Cardiac fibroblast (primary cell): ENCODE measurements at places on chromosomes 12 and 14.
A peak's percentile ranks its signal among the peaks of the same experiment; 100 is the strongest.

GRCh38 chr12:92133795-92134637, 11.6 kb downstream of the BTG1 start:
- no peak for DNase-seq

DNA sequence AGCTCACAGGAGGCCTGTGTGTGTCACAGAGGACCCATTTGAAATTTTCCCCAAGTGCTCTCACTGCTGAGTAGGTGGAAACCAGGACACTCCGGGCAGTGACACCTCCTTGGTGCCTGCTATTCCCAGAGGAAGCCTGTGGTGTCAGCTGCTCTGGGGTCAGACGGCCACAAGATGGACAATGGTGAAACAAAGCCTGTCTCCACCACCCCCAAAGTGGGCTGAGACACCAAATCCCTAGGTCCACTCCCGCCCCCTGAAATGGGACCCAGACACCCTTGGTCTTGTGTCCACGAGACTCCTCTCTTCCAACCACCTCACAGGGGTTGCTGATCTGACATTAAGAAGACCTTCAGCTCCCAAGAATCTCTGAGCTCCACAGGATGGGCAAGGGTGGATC, 7.0 kb downstream of the KCNH3 start:
- DNase-seq: no peak

DNA sequence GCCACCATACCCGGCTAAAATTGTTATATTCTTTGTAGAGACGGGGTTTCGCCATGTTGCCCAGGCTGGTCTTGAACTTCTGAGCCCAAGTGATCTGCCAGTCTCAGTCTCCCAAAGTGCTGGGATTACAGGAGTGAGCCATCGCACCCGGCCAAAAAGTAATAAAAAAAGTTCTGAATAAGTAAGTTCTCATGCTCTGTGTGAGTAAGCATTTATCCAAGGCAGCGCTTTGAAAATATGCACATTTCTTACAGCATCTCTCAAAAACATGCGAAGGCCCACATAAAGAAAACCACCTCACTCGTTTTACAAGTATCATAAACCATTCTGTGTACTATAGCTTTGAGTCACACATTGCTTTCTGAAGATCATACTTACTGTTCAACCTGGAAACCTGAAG, 8.6 kb downstream of the GIT2 start:
- DNase-seq: no peak

DNA sequence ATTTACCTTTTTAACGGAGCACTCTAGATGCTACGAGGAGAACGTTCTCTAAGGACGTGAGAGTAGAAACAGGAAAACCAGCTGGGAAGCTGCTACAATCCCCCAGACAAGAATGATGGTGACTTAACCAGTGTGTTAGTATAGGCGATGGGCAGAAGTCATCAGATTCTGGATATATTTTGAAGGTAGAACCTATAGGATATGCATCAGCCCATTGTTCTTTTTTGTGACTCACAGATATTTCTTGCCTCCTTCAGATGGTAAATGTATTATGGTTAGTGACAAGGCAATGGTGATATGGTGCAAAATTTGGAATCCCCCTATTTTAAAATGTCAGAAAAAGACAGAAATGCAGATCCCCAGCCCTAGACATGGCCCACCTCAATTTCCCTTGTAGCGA, 258.2 kb downstream of the PHLDA1 start:
- DNase-seq: no peak

GRCh38 chr14:60381909-60382308, 104.0 kb downstream of the C14orf39 start:
- no peak for DNase-seq

DNA sequence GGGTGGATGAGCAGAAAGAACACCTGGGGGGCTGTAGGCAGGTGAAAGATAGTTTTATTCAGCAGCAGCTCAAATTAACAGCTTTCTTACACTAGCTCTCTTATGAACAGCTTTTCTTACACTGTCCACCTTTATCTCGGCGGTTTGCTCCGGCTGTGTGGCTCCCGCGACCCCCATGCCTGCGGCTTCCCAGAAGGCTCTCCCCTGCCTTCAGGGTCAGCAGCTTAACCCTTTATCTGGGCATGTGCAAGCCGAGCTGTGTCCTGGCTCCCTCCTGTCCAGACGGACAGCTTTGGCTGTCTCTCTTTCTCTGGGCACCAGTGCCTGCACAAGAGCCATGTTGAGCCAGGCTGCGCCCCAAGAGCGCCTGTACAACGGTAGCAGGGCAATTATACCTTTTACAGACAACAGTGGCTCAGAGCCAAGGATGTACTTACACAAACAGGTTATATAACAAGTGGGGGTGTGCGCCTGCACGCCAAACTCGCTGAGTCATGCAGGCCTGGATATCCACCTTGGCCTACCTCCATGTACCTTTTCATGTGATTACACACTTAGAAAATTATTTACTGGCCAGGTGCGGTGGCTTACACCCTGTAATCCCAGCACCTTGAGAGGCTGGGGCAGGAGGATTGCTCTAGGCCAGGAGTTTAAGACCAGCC, 28.5 kb upstream of the KLHL42 start:
- no peak for DNase-seq

DNA sequence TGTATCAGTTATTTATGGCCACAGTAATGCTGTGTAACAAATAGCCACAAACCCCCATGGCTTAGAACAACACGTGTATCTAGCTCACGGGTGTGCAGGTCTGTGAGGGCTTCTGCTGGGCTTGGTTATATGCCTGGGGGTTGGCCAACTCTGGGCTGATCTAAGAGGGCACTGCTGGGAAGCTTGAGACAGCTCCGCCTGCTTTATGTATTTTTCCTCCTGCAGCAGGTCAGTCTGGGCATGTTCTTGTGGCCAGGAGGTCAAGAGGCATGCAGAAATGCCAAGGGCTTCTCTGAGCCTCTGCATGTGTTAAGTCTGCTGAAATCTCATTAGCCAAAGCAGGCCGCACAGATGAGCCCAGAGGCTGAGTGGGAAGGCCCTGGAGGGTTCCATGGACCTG, 105.8 kb downstream of the ZNF664 start:
- no peak for DNase-seq

DNA sequence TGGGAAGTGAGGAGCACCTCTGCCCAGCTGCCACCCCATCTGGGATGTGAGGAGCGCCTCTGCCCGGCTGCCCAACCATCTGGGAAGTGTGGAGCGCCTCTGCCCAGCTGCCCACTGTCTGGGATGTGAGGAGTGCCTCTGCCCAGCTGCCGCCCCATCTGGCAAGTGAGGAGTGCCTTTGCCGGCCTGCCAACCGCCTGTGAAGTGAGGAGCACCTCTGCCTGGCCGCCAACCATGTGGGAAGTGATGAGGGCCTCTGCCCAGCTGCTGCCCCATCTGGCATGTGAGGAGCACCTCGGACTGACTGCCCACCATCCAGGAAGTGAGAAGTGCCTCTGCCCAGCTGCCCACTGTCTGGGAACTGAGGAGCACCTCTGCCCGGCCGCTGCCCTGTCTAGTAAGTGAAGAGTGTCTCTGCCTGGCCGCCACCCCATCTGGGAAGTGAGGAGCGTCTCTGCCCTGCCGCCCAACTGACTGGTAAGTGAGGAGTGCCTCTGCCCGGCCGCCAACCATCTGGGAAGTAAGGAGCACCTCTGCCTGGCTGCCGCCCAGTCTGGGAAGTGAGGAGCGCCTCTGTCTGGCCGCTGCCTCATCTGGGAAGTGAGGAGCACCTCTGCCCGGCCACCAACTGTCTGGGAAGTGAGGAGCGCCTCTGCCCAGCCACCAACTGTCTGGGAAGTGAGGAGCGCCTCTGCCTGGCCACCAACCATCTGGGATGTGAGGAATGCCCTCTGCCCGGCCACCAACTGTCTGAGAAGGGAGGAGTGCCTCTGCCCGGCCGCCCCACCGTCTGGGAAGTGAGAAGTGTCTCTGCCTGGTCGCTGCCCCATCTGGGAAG, 22.6 kb downstream of the FAR2 start:
- no peak for DNase-seq

DNA sequence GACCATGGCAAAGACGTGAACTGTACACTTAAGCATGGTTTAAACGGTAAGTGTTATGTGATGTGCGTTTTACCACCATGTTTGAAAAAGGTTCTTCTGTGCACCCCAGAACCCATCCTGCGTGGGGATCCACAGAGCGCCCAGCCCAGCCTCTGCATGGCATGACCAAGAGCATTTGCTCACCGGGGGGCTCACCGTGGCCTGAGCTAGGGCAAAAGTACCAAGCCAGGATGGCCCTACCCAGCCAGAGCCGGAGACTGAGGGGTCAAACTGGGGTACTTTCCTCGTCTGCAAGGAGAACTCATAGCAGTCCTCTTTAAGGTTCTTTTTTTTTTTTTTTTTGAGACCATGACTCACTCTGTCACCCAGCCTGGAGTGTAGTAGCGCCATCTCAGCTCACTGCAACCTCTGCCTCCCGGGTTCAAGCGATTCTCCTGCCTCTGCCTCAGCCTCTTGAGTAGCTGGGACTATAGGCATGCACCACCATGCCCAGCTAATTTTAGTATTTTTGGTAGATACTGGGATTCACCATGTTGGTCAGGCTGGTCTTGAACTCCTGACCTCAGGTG, 16.4 kb upstream of the ANKRD9 start:
- peak; percentile 18 for DNase-seq

DNA sequence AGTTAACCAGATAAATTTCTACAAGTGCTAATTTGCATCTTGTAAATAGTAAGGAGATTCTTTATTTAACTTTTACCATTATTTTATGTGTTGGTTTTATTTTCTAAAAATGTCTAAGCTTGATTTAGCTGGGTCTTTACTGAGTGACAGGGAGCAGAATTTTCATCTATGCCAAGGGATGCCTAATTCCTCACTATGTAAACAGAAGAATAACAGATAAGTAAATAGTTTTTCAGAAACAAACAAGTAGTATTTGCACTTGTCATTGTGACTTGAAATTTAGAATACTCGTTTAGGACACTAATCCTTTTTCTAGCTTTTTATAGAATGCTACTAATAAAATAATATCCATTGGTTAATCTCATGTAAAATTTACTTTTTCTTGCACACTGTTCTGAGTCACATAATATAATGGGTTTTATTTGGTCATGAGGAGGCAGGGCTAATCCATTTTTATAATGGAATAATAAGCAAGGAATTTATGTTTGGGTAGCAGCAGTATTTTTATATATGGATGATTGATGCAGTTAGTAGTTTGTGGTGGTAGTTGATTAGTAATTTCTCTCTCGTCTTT, 746.5 kb downstream of the SLC6A15 start:
- DNase-seq: no peak

DNA sequence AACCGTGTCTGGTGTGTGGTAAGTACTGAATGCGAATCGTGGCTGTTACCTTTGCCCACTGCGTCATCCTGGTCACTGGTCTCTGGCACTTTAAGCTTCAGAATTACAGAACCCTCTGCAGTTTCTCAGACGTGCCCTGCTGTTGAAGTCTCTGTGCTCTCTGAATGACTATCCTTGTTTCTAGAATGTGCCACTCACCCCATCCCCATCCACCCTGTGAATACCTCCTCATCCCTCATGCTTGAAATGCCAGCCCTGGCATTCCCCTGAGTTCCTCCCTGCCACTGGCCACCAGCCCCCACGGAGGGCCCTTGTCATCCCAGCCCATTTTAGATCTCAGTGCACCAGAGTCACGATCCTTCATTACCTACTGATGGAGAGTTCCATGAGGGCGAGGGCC, 21.3 kb downstream of the TPCN1 start:
- no peak for DNase-seq

DNA sequence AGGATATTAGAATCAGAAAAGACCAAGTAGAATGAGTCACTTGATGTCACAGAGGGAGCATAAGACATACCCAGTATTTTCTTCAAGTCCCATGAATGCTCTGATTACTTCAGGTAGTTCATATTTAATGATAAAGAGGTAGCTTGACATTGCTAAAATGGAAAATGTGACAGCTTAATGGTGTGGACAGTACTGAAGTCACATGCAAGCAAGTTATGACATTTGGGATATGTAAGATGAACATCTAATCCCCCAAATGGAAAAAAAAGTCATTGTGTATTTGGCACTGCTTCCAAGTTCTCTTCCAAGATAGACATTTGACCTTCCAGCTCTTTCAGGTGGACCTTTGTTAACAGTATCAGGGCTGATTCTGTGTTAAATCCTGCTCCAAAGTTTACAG, 45.9 kb downstream of the SLC38A4 start:
- DNase-seq: no peak

DNA sequence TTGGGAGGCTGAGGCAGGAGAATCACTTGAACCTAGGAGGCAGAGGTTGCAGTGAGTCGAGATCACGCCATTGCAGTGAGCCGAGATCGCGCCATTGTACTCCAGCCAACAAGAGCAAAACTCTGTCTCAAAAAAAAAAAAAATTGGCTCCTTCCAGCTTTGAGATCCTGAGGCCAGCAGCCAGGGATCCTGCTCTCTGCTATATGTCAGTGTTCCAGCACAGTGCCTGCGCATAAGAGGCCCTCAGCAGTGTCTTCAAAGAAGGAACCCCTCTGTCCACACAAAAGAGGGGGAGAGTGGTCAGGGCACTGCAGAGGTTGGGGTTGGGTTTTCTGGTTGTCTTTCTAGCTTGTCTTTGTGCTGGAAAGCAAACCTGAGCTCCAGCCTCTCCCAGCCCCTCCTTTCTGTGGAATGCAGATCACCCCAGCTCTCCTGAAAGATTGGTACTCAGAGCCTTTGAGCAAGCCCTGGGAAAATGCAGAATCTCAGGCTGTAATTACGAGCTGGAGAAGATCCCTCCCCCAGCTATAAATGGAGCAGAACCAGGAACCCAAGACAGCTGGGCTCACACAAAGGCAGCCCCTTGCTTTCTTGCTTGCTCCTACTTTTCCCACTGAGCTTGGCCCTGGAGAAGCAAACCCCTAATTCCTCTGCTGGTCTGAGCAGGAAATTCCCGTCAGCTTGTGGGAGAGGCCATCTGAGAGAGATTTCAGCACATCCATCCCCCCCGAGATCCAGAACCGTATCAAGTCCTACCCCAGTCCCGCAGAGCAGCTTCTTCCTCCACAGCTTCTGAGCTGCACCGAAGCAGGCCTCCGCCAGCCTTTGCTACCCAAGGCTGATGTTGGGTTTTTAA, 205.7 kb downstream of the ZFP36L1 start:
- DNase-seq: no peak

- no peak for DNase-seq
Observed at GRCh38 chr12:76446090-76446489, 97.9 kb upstream of the BBS10 start.

DNA sequence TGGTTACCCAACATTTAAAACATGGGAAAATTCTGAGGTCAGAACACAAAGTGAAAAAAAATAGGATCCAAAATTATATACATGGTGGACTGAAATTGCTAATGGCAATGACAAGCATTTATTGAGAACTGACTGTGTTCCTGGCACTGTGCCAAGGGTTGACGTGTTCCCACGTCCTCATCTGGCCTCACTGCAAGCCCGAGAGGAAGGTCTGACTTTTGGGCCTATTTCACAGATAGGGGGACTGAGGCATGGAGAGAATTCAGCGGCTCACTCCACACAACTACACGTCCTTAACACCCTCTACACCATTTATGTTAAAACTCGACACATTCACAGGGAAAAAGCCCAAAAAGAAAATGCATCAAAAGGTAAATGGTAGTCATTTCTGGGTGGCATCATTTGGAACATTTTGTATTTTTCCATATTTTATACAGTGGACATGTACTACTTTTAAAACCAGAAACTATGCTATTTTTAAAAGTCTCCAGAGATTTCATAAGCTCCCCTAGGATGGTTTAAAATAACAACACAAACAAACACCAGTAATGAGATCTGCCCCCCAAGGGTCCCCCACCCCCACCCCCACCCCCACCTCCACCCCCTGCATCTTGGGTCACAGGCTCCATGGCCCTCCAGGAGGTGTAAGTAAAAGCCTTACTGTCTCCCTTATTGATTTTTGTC, 27.7 kb downstream of the CLMN start:
- peak; percentile 93 for DNase-seq
